ENCODE measurements at places on chromosomes 6 and 20. TPM values are rescaled to one million over a fixed set of nuclear protein-coding genes. Genes with fewer than 3 reads are reported as not detected.

The KCNQ5 gene
- 2.4 TPM for total RNA-seq

DNA sequence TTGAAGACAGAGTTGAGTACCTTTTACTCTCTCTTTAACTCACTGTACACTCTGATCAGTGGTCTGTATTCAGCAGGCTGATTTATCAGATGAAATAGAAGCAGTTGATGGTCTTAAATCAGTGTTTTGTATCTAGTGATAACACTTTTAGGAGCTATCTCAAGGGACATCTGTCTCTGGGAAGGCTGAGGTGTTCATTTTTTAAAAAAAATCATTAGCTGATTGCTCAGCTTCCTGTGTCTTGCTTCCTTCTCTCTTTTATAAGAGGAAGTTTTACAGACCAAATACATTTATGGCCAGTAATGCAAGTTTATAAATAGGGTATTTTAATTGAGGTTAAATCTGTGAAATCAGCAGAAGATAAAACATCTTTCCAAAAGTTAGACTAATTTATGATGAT lies 12.0 kb upstream of the CCDC170 start:
- DNase-seq: no peak

DNA sequence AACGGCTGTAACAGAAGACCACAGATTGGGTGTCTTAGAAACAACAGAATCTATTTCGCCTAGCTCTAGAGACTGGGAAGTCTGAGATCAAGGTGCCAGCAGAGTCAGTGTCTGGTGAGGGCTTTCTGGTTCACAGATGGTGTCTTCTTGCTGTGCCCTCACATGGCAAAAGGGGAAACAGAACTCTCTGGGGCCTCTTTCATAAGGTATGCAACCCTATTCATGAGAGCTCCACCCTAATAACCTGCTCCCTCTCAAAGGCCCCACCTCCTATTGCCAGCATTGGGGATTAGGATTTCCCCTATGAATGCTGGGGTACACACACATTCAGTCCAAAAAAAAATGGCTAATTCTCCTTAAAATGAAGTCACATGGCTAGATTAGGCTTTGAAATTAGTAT lies 10.0 kb downstream of the TXNDC5 start:
- no peak for DNase-seq

The NKAIN4 gene
- total RNA-seq: not detected

The BPIFB1 gene
- total RNA-seq: not detected

DNA sequence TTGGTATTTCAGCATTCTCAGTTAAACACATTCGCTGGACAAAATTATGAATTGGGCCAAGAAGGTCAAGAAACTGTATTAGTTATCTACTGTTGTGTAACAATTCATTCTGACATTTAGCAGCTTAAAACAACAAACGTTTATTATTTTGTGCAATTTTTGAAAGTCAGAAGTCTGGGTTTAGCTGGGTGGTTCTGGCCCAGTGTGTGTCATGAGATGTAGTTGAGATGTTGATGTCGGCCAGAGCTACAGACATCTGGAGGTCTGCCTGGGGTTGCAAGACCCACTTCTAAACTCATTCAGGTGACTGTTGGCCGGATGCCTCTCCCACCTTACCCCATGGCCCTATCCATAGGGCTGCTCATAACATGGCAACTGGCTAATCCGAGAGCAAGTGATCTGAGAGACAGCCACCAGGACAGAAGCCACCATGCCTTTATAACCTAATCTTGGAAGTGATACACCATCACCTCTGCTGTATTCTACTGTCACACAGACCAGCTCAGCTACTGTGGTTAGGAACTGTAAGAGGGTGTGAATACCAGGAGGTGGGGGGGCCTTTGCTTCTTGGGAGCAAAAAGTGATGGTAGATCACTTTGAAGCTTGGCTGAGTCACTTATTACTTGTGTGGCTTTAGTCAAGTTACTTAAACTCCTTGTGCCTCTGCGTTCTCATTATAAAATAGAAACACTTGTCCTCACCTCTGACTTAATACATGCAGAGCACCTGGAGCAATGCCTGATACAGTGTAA lies 217.0 kb upstream of the MYLIP start:
- no peak for DNase-seq

The FAM83C gene
- not detected for total RNA-seq

DNA sequence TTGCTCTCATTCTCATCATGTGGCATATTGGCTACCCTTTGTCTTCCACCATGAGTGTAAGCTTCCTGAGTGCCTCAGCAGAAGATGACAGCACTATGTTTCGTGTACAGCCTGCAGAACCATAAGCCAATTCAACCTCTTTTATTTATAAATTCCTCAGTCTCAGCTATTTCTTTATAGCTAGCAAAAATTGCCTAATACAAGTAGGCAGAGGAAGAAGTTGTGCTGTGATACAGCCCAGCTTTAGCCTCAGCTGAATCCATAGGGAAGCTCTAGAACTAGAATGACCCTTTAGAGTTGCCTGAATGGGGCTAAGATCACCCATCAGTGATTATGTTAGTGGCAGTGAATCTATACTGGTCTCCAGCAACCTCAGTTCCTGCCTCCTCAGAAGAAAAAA lies 19.0 kb upstream of the SERINC1 start:
- no peak for DNase-seq

The SLPI gene
- 30.8 TPM for total RNA-seq

GRCh38 chr20:10654250-10654610 lies 19.6 kb downstream of the JAG1 start:
- DNase-seq: no peak

DNA sequence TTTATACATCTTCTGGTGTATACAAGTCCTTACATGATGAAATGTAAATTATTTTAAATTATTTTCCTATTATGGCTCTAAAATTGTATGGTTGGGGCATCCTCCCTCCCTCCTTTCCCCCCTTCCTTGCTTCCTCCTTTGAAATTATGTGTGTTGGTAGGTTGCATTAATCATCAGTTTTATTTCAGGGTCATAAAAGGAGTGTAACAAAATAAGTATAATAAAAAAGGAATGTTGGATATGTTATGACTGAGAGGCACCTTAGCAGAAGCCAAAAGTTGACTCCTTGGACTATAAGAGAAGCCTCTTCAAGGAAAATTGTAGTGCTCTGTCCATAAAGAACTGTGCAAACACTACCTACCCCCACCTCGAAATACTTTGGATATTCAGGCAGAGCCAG lies 46.6 kb upstream of the PTPRK start:
- DNase-seq: no peak

Measured in uterus (tissue), 4 donors.